ENCODE measurements at places on chromosomes 1 and 21.
A peak's percentile ranks its signal among the peaks of the same experiment; 100 is the strongest.

GRCh38 chr1:51264451-51264850 is 28.4 kb downstream of the RNF11 start:
- no peak for DNase-seq

DNA sequence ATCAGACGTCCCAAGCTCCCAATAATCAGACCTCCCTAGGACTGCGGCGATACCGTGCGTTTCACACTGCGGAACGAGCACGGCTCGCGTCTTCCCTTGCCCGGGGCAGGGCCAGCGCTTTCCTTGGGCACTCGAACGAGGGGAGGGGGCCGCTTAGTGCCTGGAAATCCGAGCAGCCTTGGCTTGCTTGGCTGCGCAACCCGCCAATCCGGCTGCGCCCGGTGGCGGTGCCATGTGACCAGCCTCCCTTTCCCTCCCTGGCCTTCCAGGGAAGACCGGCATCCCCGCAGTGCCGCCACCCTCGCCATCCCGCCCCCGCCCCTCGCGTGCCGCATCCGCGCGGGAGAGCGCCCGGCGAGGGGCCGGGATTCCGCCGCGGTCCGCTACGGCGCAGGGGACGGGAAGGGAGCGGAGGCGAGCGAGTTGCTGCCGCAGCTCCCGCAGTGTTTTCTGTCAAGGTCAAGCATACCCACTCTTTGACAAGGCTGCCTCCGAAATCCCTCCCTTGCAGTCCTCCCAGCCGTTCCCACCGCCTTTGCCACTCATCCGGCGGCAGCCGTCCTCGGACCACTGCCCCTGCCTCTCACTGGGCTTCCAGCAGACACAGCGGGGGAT is 8.3 kb upstream of the RNF19B start:
- DNase-seq, result peak; percentile 19

DNA sequence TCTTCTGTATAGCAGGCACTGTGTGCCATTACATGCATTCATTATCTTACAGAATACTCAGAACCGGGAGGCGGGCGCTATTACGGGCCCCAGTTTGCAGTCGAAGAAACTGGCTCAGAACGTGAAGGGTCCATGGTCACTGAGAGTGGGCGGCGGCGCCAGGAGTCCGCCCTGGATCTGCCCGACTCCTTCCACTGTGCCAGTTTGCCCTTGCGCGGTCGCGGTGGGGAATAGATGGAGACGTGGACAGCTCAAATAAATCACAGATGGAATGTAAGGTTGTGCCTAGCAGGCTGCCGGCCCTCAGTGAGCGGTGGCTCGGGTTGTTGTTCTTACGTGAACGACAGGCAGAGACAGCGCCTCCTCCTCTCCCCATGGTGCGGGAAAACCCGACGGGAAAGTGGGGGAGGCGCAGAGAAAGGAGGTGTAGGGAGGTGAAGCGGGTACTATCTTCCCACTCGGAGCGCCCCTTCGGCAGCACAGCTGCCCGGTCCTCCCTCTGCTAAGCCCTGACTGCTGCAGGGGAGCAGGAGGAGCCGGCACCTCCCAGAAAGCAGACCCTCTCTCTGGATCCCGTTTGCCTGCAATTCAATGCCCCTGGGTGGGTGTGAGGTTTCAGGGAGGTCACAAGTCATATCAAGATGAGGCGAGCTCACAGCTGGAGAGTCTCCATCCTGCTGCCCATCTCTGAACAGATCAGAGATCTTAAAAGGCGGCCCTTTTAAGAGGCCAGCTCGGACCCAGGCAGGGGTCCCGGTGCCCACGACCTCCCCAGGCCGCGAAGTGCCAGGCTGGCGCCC is 1.1 kb downstream of the COL9A2 start:
- peak; percentile 54 for DNase-seq

DNA sequence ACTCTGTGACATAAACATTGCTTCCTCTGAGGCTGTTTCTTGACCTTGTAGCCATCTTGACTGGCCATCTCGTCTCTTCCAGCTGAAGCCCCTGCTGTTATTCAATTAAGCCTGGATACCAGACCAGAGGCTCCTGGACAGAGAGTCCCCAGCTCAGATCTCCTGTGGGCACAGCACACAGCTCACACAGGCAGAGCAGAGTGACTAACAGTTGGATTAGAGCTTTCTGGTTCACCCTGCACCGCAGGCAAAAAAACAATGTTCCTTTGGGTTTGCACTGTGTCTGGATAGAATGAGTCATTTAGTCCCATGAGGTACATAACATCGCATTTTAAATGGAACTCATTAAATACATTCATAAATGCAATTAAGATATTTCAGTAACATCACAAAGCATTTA is 33.4 kb upstream of the USH2A start:
- DNase-seq, result no peak

DNA sequence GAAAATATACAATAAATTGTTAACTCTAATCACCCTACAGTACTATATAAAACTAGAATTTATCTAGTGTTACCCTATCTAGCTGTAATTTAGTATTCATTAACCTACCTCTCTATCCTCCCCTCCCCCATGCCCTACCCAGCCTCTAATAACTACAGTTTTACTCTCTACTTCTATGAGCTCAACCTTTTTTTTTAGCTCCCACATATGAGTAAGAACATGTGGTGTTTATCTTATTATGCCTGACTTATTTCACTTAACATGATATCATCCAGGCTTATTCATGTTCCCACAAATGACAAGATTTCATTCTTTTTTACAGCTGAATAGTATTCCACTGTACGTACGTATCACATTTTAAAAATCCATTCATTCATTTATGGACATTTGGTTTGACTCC is 46.0 kb upstream of the WARS2 start:
- DNase-seq, result no peak

GRCh38 chr1:226588484-226588883 is 39.9 kb downstream of the STUM start:
- no peak for DNase-seq

DNA sequence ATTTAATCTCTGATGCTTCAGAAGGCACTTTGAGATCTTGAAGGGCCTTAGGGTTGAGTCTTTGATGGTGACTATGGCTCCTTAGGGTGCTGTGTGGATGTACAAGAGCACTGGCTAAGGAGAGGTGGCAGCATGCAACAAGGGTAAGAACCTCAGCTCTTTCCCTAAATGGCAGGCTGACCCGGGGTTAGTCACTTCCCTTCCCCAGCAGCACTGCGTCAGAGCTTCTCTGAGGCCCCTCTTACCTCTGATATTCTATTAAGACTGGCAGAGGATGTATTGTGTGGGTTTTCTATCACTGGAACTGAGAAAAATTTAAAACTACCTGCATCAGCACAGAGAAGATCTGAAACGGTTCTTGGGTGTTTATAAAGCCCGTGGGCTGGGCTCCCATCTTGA is 11.8 kb downstream of the C1orf116 start:
- DNase-seq, result no peak

GRCh38 chr1:9606948-9607347 is 18.2 kb downstream of the TMEM201 start:
- no peak for DNase-seq

DNA sequence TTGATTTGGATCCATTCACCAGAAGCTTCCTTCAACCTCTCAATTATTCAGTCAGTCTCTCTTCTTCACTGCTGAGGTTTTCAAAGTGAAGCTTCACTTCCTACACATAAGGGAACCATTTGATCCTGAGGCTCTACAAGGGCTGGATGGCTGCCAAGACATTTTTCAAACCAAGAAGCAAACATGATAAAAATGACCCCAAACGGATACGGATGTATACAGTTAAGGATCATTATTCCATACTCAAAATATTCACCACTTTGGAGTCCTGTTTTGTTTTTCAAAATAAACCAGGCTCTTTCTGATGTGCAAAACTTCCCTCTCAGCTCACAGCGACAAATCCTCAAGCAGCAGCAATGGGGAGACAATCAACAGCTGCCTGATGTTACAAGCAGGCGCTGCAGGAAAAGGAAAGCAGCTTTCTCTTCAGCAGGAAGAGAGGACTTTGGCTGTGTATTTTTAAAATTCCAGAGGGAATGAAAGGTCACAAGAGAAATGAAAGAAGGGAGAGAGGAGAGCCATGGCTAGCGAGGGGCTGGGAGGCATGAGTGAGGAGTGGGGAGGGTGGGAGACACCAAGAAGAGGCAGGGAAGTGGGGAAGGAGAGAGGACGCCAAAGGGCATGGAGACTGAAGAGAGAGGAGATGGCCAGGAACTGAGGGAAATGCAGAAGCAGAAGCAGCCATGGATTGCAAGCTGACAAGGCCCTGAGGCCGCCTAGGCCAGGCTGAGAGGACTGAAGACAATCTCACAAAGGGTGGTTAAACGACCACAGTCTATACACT is 145.4 kb downstream of the SLC45A1 start:
- no peak for DNase-seq

- DNase-seq, result no peak
These were observed 26.6 kb downstream of the SLC22A15 start for GRCh38 chr1:116002781-116003420.

- DNase-seq, result peak; percentile 80
These were observed at the start of gene S100A10 for GRCh38 chr1:151993734-151994496. Gene S100A10 (minus strand): TSS chr1:151993859. CDS start chr1:151986230, 7,629 bp downstream.

DNA sequence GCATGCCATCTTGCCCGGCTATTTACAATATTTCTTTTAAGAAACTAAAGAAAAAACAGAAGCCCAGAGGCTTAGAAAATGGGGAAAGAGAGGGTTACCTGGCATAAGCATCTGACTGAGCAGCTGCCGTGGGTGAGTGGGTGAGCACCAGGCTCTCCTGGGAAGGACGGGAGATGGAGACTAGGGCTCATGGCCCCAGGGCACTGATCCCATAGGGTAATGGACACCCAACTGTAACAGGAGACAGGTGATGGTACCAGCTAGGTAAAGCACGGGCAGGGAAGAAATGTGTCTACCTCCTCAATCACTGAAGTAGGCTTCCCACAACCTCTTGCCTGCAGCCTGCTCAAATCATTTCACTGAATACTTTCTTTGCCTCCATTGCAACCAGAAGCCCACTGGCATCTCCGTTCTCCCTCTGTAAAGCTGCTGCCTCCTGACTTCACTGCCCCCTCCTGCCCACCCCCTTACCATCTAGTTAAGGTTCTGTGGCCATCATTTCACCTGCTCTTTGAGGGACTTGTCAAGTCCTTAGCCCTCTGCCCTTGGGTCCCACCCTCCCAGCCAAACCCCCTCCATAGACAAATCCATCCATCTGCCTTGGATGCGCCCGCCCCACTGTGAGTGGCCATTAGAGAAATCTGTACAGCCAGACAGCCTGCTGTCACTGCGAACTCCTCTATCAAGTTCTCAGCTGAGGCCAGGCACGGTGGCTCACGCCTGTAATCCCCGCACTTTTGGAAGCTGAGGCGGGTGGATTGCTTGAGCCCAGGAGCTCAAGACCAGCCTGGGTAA is 6.2 kb downstream of the TMEM125 start:
- DNase-seq, result no peak

DNA sequence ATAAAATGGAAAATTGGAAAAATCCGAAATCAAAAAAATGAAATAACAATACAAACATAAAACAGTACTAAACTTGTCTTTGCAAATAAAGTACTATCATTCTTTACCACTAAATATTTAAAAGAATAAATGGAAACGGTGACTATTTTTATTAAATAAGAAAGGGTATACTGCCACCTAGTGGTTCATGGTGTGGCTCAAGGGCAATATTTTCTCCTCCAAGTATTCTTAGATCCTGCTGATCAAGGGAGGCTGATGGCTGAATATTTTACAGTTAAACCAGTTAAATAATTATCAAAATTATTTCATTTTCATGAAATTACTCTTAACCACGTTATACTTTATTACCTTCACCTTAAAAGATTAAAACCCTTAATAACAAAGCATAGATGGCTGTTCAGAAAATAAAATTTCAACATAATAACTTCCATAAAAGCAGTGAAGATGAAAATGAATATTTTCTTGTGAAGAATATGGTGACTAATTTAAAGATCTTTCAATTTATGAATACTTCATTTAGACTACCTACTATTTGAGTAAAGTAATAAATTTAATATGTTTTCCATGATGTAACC is 1793.9 kb downstream of the NCAM2 start:
- DNase-seq, result peak; percentile 24

- no peak for DNase-seq
These were observed 147.1 kb downstream of the ADSS2 start for GRCh38 chr1:244304656-244305055.
